AG09309 (cell line): ENCODE measurements at places on chromosomes 7 and 10.

DNA sequence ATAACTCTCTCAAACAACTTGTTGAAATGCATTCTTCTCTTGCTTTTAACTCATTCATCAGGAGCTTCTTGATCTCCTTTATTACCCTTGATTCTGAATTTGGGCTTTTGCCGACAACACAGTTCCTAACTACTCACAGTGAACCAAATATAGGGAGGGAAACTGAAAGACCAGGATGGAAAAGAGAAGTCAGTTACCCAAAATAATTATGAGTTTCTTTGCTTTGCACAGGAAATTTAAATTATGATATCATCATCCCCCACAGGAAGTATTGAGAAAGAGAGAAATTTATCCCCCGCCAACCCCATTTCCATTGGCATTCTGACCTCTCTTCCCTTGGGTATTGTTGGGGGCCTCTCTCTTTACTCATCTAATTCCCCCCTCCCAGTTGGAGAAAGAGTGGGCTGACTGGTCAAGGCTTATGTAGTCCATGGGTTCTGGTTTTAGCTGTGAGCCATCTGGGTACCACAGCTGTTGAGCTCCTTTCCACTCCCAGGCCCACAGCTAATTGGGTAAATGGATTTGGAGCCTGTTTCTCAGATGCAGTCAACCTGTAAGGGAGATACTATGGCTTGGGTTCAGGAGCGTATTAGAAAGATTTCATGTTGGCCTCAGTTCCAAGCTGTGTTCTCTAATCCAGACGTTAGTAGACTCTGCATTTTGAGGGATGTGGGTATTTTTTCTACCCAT, 109.0 kb downstream of the FZD1 start:
- no peak for DNase-seq

DNA sequence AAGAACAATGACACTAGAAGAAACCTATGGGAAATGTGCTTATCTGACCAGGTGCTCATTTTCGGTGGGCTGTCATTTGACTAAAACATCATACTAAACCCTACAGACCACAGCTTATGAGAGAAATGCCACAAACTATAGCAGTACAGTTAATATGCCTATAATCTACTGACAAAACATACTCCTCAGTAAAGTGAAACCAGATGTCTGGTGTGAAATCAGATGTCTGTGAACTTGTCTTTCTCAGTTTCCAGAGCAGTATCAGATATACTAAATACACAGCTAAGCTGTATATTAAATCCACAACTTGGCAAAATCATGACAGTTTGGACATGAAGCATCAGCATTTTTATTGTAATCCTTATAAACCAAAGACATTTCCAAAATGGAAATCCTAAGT, 3.3 kb downstream of the IMMP2L start:
- DNase-seq: no peak

DNA sequence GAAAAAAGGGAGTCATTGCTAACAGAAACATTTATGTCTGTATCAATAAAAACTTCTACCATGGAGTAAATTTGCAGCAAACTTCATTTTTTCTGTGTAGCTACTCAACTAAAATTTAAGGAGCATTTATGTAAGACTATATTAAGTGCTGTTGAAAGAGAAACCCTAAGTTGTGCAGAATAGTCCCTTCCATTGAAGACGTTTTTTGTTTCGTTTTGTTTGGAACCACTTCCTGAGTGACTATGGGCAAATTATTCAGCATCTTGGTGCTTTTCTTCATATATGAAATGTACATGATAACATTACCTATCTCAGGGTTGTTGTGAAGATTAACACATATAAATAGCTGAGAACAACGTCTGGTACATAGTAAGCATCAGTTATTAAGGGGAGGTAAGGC, 24.3 kb downstream of the SEM1 start:
- no peak for DNase-seq

- peak; percentile 78 for DNase-seq
Observed at GRCh38 chr10:28125701-28126100, 126.8 kb upstream of the ODAD2 start.

GRCh38 chr7:131544449-131545301, 11.8 kb downstream of the PODXL start:
- no peak for DNase-seq

GRCh38 chr10:21080261-21080660, 183.2 kb upstream of the NEBL start:
- DNase-seq: no peak

DNA sequence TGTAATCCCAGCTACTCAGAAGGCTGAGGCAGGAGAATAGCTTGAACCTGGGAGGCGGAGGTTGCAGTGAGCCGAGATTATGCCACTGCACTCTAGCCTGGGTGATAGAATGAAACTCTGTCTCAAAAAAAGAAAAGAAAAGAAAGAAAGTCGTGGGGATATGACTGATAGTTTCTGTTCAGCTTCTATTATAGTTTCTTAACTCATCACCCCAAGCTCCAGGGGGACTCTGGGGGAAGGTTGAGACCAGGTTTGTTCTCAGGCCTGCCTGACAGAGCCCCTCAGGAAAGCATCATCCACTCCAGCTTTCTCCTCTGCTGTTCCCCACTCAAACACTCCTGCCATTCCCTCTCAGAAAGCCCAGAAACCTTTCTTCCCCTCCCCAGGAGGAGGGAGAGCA, 542.4 kb upstream of the GALNT17 start:
- DNase-seq: no peak

- peak; percentile 10 for DNase-seq
Observed at GRCh38 chr7:93245525-93246432, 13.6 kb downstream of the VPS50 start.

- no peak for DNase-seq
Observed at GRCh38 chr7:157832421-157832820, 495.6 kb downstream of the DNAJB6 start.

DNA sequence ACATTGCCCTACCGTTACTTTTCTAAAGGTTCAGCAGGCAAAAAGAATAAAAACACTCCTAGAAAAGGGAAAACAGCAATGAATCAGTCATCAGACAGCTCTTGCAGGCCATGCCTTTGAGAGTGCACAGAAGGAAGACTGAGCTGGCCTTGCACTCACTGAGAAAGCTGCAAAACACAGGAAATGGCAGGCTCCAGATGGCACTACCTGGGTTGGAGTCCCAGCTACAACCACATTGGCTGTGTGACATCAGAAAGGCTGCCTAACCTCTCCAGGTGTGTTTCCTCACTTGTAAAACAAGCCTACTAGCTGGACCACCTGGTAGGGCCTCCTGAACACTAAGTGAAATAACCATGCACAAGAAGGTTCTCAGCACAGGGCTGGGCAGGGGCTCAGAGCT, 113.7 kb downstream of the SFMBT2 start:
- DNase-seq: no peak

DNA sequence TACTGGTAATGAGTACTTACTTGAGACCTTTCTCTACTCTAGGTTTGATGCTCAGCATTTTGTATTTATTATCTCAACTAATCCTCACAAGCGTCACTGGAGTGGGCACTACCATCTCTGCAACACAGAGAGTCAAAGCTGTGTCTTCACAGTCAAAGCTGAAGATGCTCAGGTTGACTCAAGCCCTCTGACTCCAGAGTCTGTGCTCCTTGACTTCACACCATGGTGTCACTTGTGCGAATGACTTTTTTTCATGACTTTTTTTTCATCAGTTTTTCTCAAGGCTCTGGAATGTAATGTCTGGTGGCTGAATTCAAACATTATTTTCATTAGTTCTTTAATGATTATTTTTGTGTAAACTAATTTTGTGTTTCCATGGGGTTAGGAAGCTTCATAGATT, 30.4 kb upstream of the TARP start:
- no peak for DNase-seq

- DNase-seq: no peak
Observed at GRCh38 chr10:13092291-13093102, 7.5 kb upstream of the OPTN start.

- peak; percentile 66 for DNase-seq
Observed at GRCh38 chr10:120505866-120506265, 48.8 kb downstream of the PLPP4 start.

- no peak for DNase-seq
Observed at GRCh38 chr10:79245539-79246208, 101.6 kb upstream of the PPIF start.

GRCh38 chr7:77580762-77581350, 43.8 kb downstream of the PTPN12 start:
- peak; percentile 31 for DNase-seq

- no peak for DNase-seq
Observed at GRCh38 chr10:109393425-109393824, 529.9 kb downstream of the XPNPEP1 start.

DNA sequence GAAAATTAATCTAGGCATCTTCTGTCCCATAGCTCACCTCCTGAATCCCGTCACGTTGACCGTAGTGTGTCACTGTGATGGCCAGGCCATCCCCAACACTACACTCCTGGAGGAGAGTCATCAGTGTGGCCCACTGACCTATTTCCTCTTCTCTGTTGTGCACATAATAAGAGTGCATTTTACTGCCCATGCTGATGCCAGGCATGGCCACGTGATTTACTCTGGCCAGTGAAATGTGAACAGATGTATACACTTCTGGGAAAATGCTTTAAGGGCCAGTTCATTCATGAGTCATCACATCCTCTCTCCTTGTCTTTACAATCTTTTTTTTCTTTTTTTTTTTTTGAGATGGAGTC, 101.9 kb upstream of the PIP4K2A start:
- peak; percentile 80 for DNase-seq

DNA sequence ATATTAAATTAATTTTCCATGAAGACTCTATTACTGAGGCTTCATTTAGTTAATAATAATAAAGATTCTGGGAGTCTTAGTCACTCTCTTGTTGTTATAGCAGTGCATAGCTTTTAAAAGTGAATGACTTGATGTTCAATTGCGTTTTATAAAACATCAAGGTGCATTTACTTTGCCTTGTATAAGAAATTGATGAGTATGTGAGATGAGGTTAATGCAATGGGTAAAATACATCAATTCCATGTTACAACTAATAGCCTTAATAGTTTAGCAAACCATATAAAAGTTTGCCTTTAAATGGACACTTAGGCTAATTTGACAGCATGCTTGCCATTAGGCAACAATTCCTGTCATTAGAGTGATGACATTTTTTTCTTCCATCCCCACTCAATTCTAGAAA, 173.6 kb upstream of the TEX47 start:
- no peak for DNase-seq

GRCh38 chr10:122327237-122328206, 47.0 kb upstream of the PLEKHA1 start:
- no peak for DNase-seq

DNA sequence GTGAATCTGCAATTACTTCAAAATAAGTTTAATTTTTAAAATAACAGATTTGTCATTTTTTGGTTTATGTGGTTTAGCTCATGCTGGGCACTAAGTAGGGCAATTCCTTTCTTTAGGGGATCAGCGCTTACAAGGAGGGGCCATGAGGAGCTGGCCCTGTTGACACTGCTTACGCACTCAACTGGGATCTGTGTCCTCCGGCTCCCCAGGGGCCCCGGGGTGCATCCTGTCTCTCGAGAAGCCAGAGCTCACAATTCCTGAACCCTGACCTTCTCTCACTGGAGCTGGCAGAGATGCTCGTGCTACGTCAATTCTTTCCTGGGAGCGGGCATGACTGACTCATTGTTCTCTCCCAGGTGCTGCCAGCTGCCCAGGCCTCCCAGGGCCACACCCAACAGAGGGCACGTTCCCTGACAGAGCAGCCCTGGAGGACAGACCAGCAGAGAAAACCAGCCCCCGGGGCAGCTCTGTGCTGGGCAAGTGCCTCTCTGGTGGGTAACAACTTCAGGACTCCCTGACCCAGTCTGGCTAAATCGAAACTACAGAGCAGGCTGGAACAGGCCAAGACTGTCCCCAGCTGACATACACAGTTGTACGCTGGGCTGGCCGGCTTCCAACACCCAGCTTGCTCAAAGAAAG, 36.8 kb downstream of the CTBP2 start:
- DNase-seq: no peak

DNA sequence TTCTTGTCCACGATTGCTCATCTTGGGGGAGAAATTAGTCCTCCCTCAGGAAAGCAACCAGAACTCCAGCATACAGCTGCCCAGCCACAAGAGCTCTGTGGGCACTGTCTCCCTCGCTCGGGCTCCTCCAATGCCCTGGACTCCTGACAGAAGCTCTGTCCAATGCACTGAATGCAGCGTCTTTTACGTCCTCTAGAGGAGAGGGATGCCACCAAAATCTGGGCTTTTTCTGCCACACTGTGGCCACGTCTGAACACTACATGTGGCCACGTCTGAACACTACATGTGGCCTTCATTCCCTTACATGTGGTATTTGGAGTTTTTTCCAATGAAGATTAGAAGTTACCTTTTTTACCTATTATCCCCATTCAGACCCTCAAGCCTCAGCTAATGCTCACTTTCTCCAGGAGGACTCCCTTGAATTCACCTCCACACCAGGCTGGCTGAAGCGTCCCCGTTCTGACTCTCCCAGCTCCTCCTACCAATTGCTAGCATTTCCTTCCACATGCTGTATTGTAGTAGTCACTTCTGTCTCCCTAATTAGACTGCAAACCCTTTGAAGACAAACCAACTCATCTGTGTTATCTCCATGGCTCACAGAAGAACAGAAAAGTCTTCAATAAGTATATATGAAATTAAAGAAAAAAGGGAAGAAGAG, 134.3 kb upstream of the PDE1C start:
- peak; percentile 61 for DNase-seq

DNA sequence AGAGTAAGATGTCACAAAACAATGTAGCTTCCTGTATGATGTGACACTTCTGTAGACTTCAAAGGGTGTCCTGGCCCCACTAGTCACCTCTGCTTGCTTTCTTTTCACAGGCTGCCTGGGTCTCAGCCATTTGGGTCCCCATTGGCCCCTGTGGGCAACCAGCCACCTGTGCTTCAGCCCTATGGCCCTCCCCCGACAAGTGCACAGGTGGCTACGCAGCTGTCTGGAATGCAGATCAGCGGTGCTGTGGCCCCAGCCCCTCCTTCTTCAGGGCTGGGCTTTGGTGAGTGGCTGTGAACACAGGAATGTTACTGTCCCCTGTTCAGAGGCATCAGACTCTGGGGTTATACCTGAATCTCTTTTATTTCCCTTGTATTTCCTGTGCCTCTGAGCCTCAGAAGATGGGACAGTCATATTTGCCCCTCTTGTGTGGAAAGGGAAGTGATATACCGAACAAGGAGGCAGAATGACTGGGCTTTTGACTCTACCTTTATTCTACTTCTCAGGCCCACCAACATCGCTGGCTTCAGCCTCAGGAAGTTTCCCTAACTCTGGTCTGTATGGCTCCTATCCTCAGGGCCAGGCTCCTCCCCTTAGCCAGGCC, 15.4 kb downstream of the SEC24C start:
- no peak for DNase-seq

DNA sequence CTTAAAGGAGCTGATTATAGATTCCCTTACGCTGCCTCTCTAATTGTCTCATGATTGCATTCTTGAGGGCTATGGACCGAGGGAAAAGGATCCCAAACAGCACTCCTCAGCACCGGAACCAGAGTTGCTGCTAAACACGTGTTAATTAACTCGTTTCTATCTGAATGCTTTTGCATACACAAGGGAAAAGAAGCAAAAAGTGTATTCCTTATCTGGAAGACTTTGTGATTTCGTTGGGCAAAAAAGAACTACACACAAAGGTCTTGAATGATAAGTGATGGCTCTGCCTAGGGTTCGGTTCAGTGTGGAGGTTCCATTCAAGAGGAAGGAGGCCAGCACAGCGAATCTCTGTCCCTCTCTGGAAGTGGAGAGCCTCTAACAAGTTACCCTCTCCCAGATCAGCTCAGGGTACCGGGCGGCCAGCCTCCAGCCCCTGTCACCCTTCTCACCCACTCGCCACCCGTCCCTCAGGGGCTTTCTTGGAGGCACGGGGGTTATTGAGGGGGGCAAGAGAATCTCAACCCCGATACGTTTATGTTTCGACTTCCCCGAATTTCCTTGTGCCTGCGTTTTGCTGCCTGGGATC, 515 bp upstream of the SLC4A2 start:
- DNase-seq: no peak

- DNase-seq: no peak
Observed at GRCh38 chr7:37920305-37920848, at the start of gene EPDR1. Gene EPDR1, plus strand, starts transcription at chr7:37920640. Its CDS starts 300 bp downstream, at chr7:37920940.
